ENCODE measurements at places on chromosomes 11 and 22.

DNA sequence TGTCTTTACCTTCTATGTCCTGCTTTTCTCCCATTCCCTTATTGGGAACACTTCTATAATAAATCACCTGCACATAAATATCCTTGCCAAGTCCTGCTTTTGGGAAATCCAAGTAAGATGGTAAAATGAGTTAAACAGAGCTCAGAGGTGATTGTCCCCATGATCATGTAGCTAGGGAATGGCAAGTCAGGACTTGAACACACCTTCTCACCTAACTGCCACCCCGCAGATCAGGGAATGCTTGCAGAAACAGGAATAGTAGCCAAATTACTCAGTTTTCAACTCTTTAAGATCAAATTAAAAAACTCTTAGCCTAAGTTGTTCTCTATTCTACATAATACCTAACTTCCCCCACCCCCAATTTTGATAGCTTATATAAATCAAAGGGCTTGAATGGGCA lies 16.0 kb downstream of the OOSP3 start:
- DNase-seq, result no peak

GRCh38 chr11:126603486-126603885 lies 248.0 kb downstream of the ST3GAL4 start:
- no peak for DNase-seq

DNA sequence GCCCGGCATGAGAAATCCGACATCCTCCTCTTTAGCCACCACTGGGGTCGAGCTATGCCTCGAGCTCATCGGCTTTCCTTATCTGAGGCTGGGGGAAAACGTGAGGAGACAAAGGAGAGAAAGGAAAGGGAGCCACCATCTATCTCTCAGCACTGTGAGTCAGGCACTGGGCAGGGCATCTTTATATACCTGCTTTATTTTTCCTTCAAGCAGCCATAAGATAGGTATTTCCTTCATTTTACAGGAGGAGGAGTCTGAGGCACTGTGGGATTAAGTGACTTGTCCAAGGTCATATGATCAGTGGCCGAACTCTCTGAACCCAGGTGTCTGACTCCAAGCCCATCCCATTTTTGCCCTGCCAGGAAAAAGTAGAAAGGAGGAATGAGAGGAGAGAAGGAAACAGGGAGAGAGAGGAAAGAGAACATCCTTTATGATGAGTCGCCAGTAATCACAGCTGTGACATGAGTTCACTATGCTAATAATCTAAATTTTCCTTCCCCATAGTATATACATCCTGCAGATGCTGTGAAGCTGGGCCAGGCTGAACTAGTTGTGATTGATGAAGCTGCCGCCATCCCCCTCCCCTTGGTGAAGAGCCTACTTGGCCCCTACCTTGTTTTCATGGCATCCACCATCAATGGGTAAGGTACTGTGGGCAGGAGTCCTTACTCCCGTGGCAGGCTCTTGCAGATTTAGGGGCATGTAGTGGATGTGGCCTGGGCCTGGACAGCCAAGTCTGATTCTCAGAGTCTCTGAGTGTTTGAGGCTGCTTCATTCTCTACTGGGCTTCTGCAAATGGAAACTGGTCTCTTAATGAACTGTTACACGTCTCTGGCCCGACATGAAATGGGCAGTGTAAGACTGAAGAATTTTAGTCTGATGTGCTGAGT lies 21.8 kb downstream of the NAT10 start:
- no peak for DNase-seq

DNA sequence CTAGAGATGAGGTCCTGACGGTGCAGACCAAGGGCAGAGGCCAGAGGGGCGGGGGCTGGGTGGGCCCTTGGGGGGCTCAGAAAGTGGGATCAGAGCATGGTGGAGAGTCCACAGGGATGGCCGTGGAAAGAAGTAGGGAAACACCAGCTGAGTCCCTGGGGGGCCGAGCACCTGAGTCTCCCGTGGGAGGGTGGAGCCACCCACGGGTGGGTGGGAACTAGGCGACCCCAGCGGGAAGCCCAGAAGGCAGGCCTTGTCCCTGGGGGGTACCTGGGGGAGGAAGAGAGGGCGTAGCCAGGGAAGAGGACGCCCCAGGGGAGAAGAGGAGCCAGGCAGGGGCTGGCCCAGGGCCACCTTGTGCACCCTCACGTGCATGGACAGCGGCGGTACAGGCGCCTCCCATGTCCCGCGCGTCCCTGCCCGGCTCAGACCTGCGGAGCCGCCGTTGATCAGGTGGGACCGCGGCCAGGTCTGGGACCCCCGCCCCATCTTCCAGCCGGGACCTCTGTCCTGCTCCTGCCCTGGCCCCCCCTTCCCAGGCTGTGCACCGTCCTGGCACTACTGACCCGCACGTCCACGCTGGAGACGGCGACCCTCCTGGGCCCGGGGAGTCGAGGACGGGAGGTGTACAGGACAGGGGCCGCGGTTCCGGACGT lies 10.2 kb downstream of the CRELD2 start:
- no peak for DNase-seq

- DNase-seq, result no peak
Observed at GRCh38 chr11:36426226-36426848, 83.7 kb downstream of the TRAF6 start.

DNA sequence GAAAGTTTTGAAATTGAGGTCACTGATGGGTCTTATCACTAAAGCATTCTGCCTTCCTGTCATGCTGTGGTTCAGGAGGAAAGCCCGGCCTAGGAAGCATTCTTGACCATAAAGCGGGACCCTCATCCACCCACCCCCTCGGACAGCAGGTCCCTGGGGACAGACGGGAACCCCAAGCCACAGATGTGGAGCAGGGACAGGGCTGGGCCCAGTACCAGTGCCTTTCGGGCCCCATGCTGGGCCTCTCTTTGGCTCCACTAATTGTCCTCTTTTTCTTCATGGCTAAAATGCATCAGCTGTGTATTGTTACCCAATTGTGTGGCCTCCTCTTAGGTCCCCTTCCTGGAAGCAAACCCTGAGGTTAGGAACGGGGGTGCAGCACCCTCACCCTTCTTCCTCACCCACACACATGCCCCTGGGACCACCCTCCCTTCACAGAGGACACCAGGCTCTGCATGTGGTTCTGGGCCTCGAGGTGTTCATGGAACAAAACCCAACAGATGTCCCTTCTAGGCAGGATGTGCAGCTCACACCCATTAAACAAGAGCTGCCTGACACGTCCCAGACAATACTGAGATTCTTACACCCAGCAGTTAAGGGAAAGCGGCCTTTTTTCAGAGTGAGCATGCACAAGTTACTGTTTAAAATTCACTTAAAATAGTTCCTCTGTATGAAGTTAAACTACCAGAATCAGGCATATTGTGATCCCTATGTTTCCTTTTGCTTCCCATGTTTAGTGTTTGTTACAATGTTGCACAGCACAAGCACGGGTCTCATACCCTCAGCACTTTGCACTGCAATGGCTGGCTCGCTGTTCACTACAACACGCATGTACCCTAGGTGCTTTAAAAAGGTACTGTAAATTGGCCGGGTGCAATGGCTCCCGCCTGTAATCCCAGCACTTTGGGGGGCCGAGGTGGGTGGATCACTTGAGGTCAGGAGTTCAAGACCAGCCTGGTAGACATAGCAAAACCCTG lies 807.6 kb downstream of the BRD1 start:
- no peak for DNase-seq

DNA sequence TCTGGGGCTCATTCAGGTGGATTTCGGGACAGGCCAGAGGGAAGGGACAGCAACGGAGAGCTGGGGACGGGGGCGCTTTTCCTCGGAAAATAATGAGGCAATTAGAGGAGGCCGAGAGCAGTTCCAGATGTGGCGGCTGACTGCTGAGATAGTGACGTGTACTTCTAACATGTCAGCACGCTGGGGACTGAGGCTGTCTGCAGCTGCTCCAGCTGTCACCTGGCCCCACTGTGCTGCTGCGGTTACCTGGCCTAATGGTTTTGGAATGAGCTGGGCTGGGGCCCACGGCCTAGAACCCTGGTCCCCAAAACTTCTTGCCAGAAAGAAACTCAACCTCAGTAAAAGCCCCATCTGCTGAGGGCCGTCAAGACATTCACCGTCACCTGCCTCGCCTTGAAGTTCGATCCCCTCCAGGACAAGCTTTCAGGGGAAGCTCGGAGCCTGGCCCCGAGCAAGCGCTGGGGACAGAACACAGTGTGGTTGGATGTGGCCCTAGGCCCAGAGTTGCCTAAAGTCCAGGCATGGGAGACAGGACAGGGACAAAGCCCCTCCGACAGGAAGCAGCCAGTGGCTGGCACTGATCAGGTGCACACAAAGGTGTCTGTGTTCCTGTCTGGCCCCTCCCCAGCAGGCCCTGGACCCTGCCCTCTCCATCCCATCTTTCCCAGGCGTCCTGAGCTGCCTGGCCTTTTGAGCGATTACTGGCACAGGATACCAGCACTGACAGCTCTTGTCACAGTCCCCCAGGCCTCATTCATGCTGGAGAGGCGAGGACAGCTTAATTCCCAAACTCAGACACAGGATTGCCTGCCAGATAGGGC lies 22.1 kb downstream of the RPUSD4 start:
- DNase-seq, result no peak

DNA sequence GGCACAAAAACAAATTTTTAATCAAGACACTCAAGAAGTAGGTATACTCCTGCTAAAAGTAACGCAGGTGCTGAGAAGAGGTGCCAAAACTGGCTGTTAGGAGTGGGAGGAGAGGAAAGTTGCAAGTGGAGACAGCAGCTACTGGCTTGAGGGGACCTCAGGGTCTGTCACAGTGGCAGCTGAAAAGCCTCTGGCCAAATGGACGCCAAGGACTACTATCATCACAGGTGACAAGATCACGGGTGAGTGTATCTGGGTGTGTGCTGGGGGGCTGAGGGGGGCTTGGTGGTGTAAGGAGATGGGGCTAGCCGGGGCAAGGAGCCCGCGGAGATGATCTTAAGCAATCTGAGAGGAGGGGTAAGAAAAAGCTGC lies 687 bp downstream of the ZNF202 start:
- no peak for DNase-seq

GRCh38 chr11:59802639-59803176 lies 7.9 kb downstream of the MRPL16 start:
- no peak for DNase-seq

DNA sequence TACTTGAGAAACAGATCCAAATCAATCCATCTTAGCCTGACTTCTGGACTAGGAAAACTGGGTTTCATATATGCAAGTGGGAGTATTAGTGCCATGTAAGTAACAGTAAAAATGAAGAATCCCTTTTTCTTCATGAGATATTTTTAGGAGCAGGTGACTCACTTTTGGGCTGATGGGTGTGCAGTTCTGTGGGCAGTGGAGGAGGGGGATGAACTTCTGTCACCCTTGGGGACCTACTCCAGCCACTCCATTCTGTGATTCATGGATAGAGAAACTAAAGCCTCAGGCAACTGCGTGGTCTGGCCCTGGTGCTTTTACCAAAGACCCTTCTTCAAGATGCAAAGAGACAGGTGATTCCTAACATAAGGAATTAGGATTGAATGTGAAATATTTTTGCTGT lies 208.6 kb upstream of the NARS2 start:
- DNase-seq, result no peak

DNA sequence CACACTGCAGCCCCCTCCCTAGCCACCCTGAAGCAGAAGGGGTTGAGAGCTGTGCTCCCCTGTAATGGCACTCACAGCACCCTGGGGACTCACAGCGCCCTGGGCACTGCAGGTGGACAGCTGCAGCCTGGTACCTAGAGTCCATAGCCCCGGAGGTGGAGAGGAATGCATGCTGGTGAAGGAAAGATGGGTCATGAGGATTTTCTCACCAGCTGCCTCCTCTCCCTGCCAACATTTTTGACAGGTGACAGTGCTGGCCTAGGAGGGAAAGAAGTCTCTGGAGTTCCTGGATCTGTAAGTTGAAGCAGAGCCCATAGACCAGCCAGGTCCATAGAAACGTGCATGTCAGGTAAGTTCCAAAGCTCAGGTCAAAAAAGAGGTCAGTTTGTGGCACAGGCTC lies 330.5 kb downstream of the TENM4 start:
- DNase-seq, result no peak

DNA sequence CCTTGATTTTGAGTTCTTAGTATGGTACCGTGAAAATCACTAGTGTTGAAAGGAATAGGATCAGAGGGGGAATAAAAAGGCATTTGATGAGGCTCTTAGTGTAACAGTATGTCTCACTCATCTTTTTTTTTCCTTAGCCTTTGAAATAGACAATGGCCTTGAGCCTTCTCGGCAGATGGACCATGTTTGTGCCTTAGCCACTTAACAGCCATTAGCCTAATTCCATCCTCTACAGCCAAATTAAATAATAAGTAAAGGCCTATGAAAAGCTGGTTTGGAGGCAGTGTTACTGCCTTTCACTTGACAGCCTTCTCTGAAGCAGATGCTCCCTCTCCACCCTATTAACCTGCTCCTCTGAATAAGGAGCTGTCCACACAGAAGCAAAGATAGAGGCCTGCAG lies 580.7 kb downstream of the NTM start:
- DNase-seq, result no peak

DNA sequence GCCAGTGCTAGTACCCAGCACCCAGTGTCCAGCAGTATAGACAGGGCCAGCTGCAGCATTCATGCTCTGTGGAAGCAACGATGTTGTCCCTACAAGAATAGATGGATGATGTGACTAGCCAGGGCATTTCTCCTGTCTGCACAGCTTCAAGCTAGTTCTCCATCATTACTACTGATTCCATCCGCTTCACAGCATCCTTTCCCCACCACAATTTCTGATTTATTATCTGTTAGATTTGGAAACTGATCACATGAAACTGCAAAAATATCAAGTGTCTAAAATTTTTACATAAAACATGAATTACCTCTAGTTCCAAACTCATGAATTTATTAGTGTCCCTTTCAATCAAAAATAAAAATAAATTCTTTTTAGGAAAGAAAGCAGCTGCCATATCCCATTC lies 138.9 kb upstream of the POU2AF2 start:
- DNase-seq, result no peak

DNA sequence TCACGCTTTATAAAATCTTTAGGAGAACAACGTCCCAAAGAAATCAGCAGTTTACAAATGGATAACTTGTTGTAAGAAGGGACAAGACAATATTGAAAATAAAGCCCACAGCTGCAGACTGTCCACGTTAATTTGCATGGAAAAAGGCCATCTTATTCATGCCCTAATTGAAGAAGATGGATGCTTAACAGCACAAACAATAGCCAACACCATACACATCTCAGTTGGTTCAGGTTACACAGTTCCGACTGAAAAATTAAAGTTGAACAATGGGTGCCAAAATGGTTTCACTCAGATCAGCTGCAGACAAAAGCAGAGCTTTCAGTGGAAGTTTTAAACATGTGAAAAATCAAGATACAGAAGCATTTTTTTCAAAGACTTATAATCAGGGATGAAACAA lies 314.2 kb downstream of the RAB38 start:
- no peak for DNase-seq

DNA sequence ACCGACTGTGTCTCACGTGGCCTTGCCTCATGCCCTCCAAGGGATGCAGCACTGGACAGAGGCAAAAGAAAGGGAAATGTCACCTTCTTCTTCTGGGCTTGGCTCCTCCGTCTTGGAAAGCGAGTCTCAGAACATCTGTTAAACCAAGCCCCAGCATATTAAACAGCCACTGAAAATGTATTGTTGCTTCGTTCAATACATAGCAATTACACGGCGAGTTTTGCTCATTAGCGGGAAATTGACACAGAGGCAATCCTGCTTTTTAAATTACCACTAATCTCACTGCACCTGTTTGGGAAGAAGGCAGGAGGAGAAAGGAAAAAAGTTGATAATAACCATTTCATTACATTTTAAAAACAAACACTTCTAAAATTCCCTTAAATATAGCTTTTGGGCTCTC lies 72.1 kb downstream of the SEZ6L start:
- DNase-seq, result no peak

All from NCI-H1417 treated with DMSO at 0.1 percent for 48 hours (cell line).